ENCODE measurements at places on chromosomes 2 and 18.

GRCh38 chr2:70525032-70525431, 28.6 kb downstream of the TGFA start:
- no peak for DNase-seq

DNA sequence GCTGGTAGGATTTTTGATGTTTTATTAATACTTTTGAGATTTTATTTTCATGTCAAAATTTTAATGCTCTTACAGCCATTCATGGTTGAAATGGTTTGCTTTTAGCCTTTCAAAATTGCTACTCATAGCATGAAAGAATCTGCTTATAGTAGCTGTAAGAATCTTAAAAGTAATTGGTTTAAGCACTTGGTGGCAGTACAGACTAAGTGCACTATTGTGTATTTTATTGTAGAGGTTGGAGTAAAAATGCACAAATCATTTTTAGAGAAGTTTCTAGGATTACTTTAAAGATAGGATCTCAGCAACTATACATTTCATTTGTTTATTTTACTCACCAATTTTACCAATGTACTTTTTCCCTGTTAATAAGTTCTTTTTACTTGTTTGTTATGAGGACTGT, 205.8 kb downstream of the SPAG16 start:
- no peak for DNase-seq

DNA sequence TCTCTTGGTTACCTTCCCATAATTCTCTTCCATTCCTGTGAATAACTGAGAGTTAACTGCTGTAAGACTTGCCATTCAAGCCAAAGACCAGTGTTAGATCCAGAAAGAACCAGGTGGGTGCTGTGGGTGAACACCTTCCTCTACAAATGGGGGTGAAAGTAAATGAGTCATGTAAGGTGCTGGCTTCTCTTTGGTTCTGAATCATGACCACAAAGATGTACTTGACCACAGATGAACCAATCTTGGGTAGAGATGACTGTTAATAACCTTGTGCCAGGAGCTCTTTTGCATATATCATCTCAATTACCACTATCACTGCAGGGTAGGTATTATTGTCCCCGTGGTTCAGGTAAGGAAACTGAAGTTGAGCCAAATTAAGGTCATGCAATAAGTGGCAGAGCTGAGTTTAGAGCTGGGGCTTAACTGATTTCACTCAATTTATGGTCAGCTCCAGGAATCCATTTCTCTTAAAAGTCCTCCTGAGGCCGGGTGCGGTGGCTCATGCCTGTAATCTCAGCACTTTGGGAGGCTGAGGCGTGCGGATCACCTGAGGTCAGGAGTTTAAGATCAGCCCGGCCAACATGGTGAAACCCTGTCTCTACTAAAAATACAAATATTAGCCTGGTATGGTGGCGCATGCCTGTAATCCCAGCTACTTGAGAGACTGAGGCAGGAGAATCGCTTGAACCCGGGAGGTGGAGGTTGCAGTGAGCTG, 244.9 kb upstream of the CXCR4 start:
- no peak for DNase-seq

DNA sequence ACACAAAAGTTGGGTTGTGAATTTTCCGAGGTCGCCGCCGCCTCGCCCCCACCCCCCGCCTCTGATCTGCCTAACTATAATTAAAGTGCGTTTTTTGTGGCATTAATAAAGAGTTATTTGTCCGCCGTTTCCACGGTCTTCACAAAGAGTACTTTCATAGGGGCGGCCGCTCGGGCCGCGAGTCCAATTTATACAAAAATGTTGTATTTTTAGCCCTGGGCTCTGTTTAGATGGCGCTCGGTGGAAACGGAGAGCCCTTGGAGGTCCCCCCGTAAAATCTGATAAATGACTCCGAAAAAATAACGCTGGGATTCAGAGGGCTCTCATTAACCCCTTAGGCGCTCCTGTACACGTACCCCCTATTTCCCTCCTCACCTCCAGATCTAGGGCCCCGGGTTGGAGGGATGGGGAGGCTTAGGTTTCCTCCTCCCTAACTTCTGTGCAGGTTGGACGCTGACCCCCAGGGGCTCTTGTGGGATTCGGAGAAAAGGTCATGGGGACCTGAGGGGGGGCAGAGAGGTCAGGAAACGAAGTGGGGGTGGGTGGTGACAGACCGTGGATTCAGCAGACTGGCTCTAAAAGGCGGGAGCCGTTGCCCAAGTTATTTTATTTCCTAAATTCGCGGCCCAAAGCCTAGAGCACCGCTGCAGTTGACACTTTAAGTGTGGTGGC, 1.9 kb downstream of the CYP26B1 start:
- DNase-seq: no peak
